ENCODE measurements at places on chromosomes 5 and 9.
A peak's percentile ranks its signal among the peaks of the same experiment; 100 is the strongest.

GRCh38 chr9:131714161-131714646 is 25.7 kb downstream of the RAPGEF1 start:
- H3K36me3 ChIP-seq, result peaks cover 1% of the 10 kb centered on the region
- no peak overlapping the region for H3K4me3 ChIP-seq
- H3K4me1 ChIP-seq, result peaks cover 14% of the 10 kb centered on the region
- no peaks in the 10 kb centered on the region for H3K27me3 ChIP-seq

GRCh38 chr5:157718519-157718918 is 12.7 kb upstream of the THG1L start:
- no peaks in the 10 kb centered on the region for H3K36me3 ChIP-seq
- DNase-seq, result peak; percentile 64
- H3K4me1 ChIP-seq, result no peaks in the 10 kb centered on the region

- DNase-seq, result no peak
- H3K36me3 ChIP-seq, result no peaks in the 10 kb centered on the region
- no peaks in the 10 kb centered on the region for H3K4me1 ChIP-seq
- H3K27me3 ChIP-seq, result no peaks in the 10 kb centered on the region
- no peak overlapping the region for H3K4me3 ChIP-seq
Measured at GRCh38 chr5:133331941-133332340, 280.1 kb downstream of the HSPA4 start.

DNA sequence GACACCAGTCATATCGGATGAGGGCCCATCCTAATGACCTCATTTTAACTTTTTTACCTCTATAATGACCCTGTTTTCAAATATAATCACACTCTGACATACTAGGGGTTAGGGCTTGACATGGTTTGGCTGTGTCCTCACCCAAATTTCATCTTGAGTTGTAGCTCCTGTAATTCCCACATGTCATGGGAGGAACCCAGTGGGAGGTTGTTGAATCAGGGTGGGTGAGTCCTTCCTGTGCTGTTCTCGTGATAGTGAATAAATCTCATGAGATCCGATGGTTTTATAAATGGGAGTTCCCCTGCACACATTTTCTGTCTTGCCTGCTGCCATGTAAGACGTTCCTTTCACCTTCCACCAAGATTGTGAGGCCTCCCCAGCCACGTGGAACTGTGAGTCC is 71.8 kb downstream of the THBS4 start:
- no peaks in the 10 kb centered on the region for H3K36me3 ChIP-seq
- no peak overlapping the region for H3K4me3 ChIP-seq
- H3K4me1 ChIP-seq, result peaks cover 32% of the 10 kb centered on the region
- no peak for DNase-seq
- no peaks in the 10 kb centered on the region for H3K27me3 ChIP-seq

DNA sequence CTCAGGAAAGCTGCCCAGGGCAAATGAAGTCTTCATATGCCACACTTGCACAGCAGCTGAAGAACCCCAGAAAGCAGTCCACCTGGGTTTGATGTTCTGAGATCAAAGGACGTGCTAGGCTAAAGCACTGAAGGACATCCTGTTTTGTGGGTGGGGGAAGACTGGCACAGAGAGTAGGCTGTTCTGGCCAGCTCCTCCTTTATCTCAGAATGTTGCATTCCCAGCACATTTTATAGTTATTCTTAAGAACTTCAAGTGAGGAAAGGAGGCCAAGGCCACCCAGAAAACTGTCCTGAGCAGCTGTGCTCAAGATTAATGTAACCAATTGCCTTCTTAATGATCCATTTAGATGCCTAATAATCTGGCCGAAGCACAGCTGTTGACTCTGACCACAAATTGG is 10.9 kb downstream of the SHOC1 start:
- DNase-seq, result no peak
- H3K4me3 ChIP-seq, result no peak overlapping the region
- H3K27me3 ChIP-seq, result no peaks in the 10 kb centered on the region
- no peaks in the 10 kb centered on the region for H3K4me1 ChIP-seq
- H3K36me3 ChIP-seq, result no peaks in the 10 kb centered on the region

DNA sequence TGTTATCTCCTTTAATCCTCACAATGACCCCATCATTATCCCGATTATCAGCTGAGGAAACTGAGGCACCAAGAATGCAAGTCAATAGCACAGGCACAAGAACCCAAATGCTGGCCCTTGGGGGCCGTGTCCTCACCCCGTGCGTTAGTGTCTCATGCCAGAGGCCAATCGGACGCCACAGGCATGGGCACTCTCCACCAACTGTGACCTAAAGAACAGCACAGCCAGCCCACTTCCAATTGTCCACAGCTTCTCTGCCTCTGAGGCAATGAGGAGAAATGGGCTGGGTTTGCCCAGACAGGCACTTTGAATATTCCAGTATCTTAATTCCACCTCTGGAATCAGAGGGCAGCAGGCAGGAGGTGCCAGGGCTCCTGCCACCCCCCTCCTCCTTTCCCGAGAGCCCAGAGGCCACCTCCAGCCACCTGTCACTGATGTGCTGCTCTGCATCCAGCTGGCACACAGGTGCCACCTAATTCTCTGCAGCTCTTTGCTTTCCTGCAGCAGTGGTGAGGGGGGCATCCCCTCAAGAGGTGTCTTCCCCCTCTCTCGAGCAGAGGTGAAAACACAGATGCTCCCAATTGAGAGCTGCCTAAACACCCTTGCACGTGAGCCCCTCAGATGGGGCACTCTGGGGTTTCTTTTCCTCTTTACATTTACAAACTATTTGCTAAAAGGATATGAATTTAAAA is 107.5 kb downstream of the ROR2 start:
- H3K36me3 ChIP-seq, result no peaks in the 10 kb centered on the region
- no peak for DNase-seq
- H3K27me3 ChIP-seq, result no peaks in the 10 kb centered on the region
- H3K4me1 ChIP-seq, result no peaks in the 10 kb centered on the region
- no peak overlapping the region for H3K27ac ChIP-seq

DNA sequence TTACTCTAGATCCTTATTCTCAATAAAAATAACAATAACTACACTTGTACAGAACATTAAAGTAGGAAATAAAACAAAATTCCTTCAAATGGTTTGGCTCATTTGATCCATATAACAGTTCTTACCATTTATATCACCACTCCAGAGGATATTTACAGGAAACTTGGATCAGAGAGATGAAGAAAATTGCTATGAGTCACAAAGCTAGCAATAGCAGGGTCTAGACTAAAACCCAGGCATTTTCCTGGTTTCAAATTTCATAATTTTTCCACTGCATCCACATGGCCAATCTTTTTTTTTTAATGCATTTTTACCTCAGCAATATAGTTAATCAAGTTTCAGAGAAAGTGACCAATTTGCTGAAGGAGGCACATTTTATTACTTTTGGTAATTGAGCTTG is 299.2 kb downstream of the ELAVL2 start:
- DNase-seq, result no peak
- H3K27ac ChIP-seq, result no peak overlapping the region
- no peak overlapping the region for H3K4me3 ChIP-seq
- no peaks in the 10 kb centered on the region for H3K27me3 ChIP-seq
- H3K36me3 ChIP-seq, result no peaks in the 10 kb centered on the region

DNA sequence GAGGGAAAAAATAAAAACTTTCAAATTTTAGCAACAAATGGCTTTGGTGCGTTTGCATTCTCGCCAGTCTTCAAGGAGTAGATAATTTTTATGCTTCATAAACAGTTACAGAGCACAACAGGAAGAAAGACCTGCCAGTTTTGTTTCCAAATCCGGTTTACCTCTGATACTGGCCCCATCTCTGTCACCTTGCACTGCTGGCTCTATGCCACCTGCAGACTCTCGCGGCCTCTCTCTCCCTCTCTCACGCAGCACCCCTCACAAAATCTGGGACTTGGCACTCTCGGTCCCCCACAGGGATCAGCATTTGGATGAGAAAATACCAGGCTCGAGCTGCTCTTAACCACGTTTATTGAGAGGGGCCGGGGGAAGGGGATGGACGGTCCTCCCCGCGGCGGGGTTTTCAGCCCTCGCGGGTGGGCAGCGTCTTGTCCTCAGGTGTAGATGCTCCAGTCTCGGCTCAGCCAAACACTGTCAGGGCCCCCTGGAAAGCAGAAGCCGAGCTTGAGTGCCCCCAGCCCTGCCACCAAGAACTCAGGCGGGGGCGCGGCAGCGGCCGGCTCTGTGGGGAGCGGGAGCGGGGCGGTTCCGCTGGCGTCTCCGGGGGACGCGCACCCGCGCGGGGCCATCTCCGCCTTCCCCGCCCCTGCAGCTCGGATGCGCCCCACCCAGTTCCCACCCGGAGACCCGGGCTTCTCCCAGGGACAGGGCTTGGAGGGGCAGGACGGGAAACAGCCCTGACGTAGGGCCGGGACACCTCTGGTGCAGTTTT is 1.3 kb downstream of the SCGB3A1 start:
- DNase-seq, result no peak
- no peak overlapping the region for H3K4me3 ChIP-seq
- no peak overlapping the region for H3K27ac ChIP-seq
- no peaks in the 10 kb centered on the region for H3K27me3 ChIP-seq
- no peaks in the 10 kb centered on the region for H3K4me1 ChIP-seq

DNA sequence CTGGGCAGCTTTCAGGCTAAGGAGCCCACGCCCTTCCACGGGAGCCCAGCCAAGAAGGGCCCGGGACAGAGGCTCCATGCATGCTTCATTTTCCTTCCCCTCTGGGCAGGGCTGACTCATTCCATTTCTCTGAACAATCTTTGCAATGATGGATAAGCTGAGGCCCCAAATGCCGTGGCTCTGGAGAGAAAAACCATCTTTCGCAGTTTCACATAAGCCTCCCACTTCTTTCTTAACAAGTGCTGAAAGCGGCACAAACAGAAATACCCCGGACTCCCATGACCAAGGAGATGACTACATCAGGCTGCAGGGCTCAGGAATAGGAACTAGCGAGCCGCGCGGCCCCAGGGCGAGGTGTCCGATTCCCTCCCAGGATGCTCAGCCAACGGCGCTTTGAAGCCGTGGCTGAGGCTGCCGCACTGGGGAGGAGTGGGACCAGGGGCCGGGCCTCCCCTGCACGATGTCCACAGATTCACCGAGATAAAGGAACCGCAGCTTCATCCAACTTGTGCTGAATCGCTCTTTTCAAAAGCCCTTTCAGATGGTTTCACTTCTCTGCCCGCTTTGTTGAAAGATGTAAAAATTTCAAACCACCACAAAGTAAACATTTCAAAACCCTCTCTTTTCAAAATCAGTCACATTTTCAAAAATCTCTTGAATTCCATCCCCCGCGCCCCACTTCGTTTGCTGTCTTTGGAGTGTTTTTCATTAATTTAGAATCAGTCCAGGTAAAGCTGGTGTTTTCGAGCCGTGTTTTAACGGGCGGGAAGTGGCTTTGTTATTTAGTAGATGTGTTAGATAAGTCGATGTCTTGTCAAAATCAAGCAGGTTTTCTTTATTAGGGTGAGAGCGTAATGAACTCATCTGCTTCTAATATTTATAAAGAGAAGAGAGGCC is 96.5 kb upstream of the LMX1B start:
- H3K4me3 ChIP-seq, result no peak overlapping the region
- H3K4me1 ChIP-seq, result peaks cover 13% of the 10 kb centered on the region
- DNase-seq, result peak; percentile 47
- no peak overlapping the region for H3K27ac ChIP-seq
- no peaks in the 10 kb centered on the region for H3K36me3 ChIP-seq

DNA sequence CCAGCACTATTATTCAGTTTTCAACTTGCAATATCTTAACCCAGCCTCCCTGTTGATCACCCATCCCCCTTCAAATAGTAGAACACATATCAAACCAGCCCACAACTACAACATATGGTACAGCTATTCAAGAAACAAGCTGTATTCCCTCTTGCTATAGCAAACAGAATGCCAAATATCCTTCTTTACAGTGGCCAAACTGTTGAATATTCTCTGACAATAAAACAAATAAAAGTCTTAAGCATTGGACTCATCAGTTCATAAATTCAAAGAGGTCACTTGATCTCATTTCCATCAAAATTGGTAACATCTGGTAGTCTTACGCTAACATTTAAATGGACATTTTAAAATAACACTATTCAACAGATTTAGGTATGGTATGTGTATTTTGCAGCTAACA is 350.8 kb downstream of the EFNA5 start:
- H3K36me3 ChIP-seq, result no peaks in the 10 kb centered on the region
- no peak for DNase-seq
- H3K27ac ChIP-seq, result no peak overlapping the region
- H3K4me3 ChIP-seq, result no peak overlapping the region

DNA sequence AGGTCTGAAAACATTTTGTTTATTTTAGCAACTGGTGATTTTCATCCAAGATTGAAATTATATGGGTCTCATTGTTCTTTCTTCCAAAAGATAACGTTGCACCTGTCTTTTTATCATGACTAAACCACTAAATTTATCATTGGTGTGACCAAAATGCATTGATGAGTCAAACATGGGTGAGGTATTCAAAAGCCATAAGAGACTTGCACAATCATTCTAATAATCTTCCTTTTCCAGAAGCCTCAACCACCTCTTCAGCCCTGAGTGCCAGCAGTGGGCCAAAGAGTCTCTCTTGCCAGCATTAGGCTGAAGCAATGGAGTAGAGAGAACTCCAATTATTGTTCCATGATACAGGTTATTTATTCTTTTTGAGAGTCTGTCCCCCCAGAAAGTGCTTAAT is 198.9 kb downstream of the LURAP1L start:
- no peaks in the 10 kb centered on the region for H3K36me3 ChIP-seq
- DNase-seq, result no peak
- H3K4me3 ChIP-seq, result no peak overlapping the region
- no peaks in the 10 kb centered on the region for H3K27me3 ChIP-seq
- H3K27ac ChIP-seq, result no peak overlapping the region
- no peaks in the 10 kb centered on the region for H3K4me1 ChIP-seq

GRCh38 chr9:133583586-133583985 is 25.6 kb downstream of the FAM163B start:
- H3K27ac ChIP-seq, result no peak overlapping the region
- no peaks in the 10 kb centered on the region for H3K27me3 ChIP-seq
- no peaks in the 10 kb centered on the region for H3K36me3 ChIP-seq
- peaks cover 10% of the 10 kb centered on the region for H3K4me1 ChIP-seq
- no peak for DNase-seq

- no peak overlapping the region for H3K27ac ChIP-seq
- H3K4me1 ChIP-seq, result no peaks in the 10 kb centered on the region
- DNase-seq, result no peak
- no peaks in the 10 kb centered on the region for H3K27me3 ChIP-seq
- H3K4me3 ChIP-seq, result no peak overlapping the region
Measured at GRCh38 chr5:67355120-67355713, 158.6 kb upstream of the CD180 start.

GRCh38 chr9:107614765-107615164 is 125.2 kb upstream of the KLF4 start:
- H3K4me1 ChIP-seq, result peaks cover 23% of the 10 kb centered on the region
- no peaks in the 10 kb centered on the region for H3K27me3 ChIP-seq
- no peak overlapping the region for H3K27ac ChIP-seq
- H3K4me3 ChIP-seq, result no peak overlapping the region

GRCh38 chr5:1321576-1321975 is 23.3 kb downstream of the CLPTM1L start:
- no peak overlapping the region for H3K27ac ChIP-seq
- H3K4me1 ChIP-seq, result peaks cover 17% of the 10 kb centered on the region
- DNase-seq, result peak; percentile 25

GRCh38 chr5:136249678-136250266 is 56.8 kb upstream of the SMIM32 start:
- H3K4me3 ChIP-seq, result no peak overlapping the region
- H3K36me3 ChIP-seq, result no peaks in the 10 kb centered on the region
- no peaks in the 10 kb centered on the region for H3K4me1 ChIP-seq
- H3K27ac ChIP-seq, result no peak overlapping the region

GRCh38 chr5:428219-428618 is 14.8 kb upstream of the EXOC3 start:
- peaks cover 7% of the 10 kb centered on the region for H3K4me1 ChIP-seq
- no peaks in the 10 kb centered on the region for H3K27me3 ChIP-seq
- no peak for DNase-seq
- H3K36me3 ChIP-seq, result no peaks in the 10 kb centered on the region
- no peak overlapping the region for H3K27ac ChIP-seq
